ENCODE measurements at places on chromosomes 4 and X.

DNA sequence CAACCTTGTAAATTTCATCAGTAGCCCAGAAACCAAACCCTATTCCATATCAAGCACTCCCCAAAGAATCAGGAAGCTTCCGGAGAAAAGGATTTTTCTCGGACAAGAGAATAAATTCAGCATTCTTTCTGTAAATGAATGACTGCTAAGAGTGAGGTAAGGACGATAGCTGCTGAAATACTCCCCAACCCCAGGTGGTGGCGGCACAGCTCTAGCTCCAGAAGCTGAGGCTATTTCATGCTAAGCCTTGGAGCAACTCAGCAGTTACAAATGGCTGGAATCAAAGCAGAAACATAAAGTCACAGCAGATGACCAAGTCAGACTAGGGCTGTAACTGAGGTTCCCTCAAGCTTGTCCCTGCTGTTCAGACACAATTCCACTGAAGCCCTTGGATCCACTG lies 13.9 kb upstream of the PCDH19 start:
- DNase-seq = no peak

DNA sequence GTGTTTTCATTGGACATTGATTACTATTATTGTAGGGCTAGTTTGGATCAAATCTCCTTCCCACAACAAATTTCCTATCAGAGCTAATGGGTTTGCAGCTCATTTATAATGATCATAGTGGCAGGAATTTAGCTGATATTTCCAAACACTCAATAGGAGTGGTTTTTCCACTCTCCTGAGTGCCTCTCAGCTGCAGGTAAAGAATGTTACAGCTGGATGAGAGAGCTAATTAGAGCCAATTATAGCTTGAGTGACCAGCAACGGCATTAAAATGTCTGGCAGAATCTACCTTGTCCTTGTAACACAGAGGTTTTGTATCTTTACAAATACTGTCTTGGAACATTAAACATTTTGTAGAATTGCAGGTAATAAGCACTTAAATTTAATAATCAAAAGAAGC lies 602.8 kb upstream of the EPHA5 start:
- no peak for DNase-seq

DNA sequence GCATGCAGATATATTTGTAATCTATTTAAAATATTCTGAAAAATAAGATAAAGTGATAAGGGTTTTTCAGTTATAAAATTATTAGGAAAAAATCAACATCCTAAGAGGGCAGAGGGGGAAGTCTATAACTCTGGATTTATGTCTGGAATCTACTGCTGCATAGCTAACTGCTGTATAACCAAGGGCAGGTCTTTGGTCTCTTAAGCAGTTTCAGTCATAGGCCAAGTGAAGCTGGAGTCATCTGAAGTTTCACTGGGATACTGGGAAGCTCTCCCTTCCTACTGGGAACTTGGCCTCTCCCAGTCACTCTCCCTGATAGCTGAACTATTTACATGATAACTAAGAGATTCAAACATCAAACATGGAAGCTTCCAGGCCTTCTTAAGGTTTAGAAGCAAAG lies 1409.9 kb upstream of the PCDH7 start:
- DNase-seq = no peak

DNA sequence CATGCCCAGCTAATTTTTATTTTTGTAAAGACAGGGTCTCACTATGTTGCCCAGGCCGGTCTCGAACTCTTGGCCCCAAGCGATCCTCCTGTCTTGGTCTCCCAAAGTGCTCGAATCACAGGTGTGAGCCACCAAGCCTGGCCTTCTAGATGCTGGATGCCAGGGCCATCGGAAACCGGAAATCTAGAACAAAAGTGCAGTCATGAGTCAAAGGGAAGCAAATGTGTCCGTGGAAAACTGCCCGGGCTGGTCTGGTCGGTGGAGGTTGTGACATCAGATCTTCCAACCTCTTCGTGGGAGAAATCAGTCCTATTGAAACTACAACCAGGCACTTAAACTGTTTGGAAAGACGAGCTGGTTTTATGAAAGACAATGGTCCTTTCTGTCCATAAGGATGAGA lies 92.3 kb upstream of the SHOX start:
- no peak for DNase-seq

- no peak for DNase-seq
Measured at GRCh38 chrX:153774576-153775292, 6.1 kb upstream of the SRPK3 start.

GRCh38 chr4:139568206-139568955 lies 12.4 kb upstream of the SETD7 start:
- no peak for DNase-seq

DNA sequence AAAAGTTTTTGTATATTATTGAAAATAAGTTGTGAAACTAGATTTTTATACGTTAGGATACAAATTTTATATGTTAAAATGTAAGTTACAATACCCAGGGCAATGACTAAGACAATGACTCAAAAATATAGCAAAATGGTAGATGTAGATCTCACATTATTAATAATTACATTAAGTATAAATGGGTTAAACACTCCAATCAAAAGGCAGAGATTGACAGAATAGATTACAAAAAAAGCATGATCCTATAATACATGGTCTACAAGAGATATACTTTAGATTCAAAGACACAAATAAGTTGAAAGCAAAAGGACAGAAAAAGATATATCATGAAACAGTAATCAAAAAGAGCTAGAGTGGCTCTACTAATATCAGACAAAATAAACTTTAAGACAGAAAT lies 210.9 kb upstream of the NHS start:
- DNase-seq = no peak

- DNase-seq = no peak
Measured at GRCh38 chr4:52187603-52188002, 136.5 kb downstream of the SPATA18 start.

DNA sequence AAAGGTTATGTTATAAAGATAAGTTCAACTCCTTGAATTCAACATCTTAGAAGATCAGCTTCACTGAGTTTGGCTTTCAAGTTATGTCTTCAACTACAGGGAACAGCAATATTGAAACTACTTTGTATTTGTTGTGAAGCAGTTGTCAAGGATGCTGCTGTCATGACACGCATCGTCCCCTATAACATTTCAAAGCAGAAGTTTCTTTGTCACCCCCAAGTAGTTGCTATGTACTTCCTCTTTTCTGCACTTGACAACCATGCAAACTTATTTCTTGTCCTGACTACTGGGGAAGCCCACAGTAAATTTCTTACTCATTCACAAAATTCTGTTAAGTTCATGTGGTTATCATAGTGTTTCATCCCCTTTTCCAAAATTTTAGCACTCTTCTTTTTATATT lies 14.3 kb downstream of the ANTXR2 start:
- no peak for DNase-seq

GRCh38 chrX:72057331-72057730 lies 74.4 kb downstream of the RTL5 start:
- no peak for DNase-seq

DNA sequence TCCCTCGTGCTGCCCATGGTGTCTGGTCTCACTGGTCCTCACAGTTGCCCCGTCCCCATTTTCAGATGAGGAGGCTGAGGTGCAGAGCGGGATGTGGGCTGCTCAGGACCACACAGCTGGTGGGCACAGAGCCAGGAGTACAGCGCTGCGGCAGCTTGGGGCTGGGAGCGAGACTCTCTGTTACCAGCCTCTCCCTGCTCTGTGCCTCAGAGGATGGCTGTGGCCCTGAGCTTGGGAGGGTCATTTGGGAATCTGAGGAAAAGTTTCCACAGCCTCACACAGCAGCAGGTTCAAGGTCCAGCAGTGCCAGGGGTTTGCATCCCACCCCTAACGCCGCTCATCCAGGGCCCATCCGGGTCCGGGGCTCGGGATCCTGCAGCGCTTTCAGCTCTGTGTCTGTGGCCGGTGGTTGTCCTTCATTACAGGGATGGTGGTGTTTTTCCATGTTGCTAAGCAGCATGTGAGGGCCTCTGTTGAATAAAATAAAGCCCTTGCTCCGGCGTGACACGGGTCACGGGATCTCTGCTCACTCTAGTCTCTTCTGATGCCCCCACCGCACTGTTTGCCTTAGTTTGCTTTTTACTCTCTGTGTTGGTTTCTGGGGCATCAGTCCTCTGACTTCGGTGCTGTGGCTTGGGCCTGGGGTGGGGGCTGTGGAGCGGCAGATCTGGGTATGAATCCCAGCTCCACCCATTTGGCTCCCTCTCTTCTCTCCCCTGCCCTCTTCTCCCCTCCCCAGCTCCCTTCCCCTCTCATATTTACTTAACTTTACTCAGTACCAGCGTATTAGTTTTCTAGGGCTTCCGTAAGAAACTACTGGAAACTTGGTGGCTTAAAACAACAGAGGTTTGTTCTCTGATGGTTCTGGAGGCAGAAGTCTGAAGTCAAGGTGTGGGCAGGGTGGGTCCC lies 6.5 kb downstream of the WFS1 start:
- DNase-seq = no peak

DNA sequence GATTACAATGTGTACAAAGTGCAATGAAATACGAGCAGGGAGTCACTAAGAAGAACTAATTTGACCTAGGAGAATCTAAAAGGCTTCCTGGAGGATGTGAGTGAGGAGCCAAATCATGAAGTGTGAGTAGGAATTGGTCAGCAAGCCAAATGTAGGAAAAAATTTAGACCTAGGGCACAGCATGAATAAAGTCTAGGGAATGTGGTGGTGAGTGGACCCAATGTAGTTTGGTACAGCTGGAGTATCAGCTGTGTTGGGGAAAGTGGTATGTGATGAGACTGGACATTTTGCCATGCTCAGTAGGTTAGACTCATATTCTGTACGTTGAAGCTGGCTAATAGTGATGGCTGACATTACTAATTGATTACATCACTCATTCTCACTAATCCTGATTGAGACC lies 191.0 kb downstream of the AFF2 start:
- no peak for DNase-seq

DNA sequence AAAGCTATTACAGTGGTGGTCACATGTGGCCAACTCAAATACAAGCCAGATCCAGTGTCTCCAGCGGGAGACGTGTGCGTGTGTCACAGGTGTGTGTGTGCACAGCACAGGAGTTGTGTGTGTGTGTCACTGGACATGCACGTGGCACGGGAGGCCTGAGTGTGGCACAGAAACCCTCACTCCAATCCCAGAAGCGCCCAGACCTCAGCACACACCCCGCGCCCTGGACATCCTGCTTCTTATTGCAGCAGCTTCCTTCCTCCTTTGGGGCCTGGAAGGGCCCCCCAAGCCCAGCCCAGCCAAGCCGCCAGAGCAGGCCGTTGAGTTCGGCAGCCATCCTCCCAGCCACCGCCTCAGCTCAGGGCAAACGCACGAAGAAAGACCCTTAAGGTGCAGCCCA lies 37.9 kb downstream of the ACOX3 start:
- no peak for DNase-seq

GRCh38 chr4:39860804-39861203 lies 116.9 kb downstream of the PDS5A start:
- no peak for DNase-seq

- no peak for DNase-seq
Measured at GRCh38 chr4:139922406-139923024, 231.5 kb downstream of the MAML3 start.

GRCh38 chrX:16120431-16120830 lies 2.9 kb upstream of the GRPR start:
- no peak for DNase-seq

- DNase-seq = no peak
Measured at GRCh38 chrX:637660-638481, 7.3 kb downstream of the SHOX start.

- no peak for DNase-seq
Measured at GRCh38 chr4:94284889-94285288, 57.7 kb downstream of the HPGDS start.

DNA sequence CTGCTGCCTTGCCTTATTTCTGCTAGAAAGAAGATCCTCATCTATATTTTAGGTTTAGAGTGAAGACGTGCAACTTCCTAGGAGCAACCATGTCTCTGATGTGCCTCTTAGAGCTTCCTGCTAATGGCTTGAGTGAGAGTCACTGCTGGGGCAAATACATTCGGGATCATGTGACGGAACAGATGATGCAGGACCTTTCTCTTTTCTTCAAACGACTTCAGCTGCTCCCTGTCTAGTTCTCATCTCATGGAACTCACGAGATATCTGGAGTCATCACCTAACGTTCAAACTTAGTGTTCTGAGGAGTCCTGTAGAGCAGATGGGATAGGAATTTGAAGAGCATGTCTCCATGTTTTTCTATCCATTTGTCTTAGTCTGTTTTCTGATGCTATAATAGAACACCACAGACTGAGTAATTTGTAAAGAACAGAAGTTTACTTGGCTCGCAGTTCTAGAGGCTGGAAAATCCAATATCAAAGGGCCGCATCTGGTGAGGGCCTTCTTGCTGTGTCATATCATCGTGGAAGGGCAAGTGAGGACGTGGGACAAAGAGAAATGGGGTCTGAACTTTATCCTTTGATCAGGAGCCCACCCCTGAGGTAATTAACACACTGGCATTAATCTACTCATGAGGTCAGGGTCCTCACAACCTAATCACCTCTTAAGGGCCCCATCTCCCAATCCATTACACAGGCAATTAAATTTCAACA lies 43.5 kb upstream of the SCRG1 start:
- no peak for DNase-seq

GRCh38 chr4:123446865-123447474 lies 50.4 kb downstream of the SPRY1 start:
- no peak for DNase-seq

DNA sequence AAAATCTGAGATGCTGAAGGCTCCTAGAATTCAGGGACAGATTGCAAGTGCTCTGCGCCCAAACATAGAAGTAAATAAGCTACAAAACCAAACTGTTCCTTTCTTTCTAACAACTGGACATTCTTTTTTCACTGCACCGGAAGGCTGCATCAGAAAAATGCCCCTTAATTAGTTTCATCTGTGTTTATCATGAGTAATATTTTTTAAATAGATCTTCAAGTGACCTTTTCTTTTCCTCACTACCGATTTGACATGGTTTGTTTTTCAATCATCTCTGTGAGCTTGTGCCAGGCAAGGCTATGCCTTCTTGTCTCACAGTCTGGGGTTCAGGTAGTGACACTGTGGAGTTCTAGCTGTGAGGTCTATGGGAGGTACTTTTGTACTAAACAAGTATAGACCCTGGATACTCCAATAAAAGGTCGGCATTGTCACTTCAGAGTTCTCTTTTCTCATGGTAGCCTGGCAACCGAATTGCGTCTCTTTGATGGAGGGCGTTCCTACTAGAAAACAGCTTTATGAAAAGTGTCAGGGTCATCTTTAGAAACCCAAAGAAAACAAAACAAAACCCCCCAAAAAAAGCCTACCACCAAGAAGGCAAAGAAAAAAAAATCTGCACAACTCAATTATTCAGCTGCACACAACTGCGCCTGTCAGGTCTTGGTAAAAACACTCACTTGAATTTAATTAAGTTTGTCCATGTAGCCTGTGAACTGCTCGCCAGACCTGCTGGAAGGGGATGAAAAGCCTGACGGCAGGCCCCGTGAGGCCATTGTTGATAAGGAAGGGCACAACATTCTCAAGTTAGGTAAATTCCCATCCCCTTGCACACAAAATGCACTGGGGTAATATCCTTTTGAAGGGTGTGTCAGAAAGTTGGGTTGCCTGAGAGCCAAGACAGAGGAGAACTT lies 22.8 kb upstream of the ADAMTS3 start:
- no peak for DNase-seq

DNA sequence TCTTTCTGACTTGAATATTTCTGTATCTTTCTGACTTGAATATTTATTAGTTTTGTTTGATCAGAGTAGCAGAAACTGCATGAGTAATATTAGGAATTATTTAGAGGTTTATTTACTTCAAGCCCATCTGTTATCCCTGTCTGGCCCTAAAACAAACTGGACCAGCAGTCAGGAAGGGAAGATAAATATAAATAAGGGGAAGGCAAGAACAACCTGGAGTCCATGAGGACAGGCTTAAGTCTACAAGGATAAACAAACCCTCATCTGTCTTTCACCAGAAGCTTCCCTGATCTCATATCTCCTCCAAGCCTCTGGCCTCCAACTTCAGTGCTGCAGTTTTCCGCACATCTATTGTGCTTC lies 524.9 kb downstream of the CENPC start:
- no peak for DNase-seq

All from iPS DF 6.9 (cell line).